ENCODE measurements at places on chromosomes 2 and 18.

GRCh38 chr2:125330133-125330532, 1305.0 kb downstream of the CNTNAP5 start:
- no peak for DNase-seq

DNA sequence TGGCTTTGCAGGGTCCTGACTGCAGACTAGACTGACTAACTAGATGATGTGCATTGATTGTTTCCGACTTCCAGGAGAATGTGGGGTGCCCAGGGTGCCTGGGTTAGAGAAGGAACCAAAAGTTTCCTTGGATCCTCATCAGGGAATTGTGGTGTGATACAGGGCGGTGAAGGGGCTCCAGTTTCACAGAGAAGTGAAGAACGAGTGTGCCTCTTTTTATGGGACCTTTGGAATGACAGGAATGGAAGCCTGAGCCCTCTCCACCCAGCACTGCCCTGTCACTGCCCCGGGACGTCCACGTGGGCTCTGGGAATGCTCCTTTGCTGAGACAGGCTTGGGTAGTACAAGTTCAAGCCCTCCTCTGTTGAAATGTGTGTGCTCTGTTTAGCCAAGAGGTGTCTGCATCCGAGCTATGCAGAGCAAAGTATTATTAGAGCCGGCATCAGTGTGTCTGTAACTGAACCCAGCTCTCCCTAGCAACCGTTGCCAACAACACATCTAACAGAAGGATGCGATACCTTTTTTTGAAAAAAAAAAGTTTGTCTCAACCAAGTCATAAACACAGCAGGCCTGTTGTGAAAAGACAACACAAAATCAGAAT, 183.6 kb downstream of the SMAD7 start:
- no peak for DNase-seq

GRCh38 chr2:199446996-199447576, 10.7 kb downstream of the SATB2 start:
- DNase-seq = no peak

DNA sequence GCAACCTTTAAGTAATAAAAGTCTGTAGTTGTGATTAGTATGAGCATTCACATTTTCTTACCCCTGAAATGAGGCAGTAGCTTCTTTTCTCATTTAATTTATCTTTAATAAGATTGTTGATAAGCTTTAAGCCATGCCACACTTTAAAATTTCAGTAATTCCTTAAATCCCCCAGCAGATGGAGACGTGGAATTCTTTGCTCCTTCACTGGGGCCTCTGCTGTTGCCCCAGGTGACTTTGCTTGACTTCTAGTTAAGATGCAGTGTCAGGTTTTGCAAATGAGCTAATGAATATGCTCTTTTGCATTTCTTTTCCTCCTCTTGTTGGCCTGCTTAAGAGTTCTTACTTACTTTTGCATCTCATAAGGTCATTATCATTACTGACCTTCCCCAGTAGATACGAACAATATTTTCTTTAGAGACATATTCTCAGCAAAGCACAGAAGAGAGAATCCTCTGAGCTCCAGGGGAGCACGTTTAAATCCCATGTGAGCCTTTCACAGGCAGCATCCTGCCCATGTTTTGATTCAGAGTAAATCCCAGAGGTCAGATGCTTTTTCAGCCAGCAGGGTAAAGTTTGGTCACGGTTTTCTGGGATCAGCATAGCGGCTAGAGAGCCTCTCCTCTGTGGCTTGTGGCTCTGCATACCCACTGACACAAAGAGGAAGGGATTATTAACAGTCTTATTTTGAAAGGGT, 222.9 kb downstream of the PTPRM start:
- no peak for DNase-seq

DNA sequence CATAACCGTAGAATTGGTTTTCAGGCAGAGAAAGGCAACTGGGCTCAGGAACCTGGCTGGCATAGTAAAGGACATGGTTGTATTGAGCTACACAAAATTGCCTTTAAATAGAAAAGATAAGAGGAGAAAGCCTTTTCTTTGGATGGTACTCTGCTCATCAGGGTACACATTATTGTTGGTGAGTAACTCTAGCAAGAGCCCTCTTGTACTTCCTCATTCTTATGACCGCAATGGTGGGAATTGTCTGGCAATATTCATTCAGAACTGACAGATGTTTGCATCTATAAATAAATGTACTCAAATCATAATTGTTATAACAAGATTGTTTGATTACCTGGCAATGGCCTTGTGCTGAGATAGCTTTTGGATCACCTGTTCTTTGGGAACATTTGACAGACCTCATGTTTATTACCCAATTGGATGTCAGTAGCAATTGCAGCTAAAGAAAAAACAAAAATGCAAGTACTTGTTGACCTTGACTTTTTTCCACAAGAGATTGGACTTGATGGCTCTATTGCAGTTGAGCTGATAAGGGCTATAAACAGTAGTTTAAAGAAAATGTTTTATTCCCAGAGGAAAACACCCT, 43.9 kb downstream of the MEIS1 start:
- DNase-seq = no peak

- no peak for DNase-seq
These were observed 360.5 kb upstream of the PIK3C3 start for GRCh38 chr18:41594582-41594981.

GRCh38 chr2:160294339-160294803, 94.3 kb upstream of the ITGB6 start:
- peak; percentile 78 for DNase-seq

GRCh38 chr2:133266926-133267590, 301.2 kb downstream of the NCKAP5 start:
- DNase-seq = no peak

- DNase-seq = no peak
These were observed 296.2 kb upstream of the ZC3H15 start for GRCh38 chr2:186189816-186190215.

GRCh38 chr2:240501531-240501991, 56.2 kb downstream of the ANKMY1 start:
- DNase-seq = no peak

GRCh38 chr2:134201533-134201932, 52.3 kb upstream of the MGAT5 start:
- no peak for DNase-seq

DNA sequence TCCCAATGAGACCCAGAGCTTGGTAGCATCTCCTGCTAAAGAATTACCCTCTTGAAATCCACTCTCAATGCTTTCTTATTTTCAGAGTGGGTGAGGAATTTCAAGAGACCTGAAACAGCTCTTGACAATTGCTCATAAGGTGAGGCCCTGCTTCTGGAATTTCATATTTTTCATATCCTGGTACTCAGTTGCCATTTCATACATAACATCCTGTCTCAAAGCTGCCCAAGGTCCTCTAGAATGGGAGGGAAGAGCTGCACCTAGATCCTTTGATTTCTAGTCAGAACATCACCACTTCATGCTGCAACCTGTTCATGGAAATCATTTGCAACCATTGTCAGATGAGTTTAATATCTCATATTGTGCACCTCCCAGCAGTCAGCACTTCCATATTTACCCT, 404.8 kb upstream of the GALNT5 start:
- DNase-seq = no peak

GRCh38 chr2:64291181-64291580, 147.0 kb upstream of the PELI1 start:
- DNase-seq = no peak

DNA sequence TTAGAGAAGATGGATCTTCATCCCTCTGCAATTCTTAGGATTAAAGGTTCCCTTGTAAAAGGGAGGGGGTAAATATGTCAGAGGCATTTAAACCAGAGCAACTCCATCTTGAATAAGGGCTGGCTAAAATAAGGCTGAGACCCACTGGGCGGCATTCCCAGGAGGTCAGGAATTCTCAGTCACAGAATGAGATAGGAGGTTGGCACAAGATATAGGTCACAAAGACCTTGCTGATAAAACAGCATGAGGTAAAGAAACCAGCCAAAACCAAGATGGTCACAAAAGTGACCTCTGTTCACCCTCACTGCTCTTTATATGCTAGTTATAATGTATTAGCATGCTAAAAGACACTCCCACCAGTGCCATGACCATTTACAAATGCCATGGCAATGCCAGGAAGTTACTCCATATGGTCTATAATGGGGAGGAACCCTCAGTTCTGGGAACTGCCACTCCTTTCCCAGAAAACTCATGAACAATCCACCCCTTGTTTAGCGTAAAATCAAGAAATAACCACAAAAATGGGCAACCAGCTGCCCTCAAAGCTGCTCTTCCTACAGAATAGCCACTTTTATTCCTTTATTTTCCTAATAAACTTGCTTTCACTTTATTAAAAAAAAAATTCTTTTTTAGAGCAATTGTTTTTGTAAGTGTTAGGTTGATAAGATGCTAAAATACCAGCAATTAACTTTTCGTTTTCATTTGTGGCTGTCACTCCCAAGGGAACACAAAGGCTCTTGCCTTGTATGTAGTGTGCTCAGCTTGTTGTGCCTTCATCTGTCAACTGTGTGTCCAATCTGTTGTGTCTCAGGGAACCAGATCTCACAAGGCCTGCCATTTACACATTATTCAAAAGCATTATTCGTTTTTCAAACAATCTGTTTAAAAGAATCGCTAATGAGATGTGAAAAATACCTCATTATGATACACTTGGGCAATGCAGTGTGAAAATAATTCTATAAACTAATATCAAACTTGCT, 205.2 kb upstream of the RGPD4 start:
- no peak for DNase-seq

Data from NCI-H226 (cell line).